ENCODE measurements at places on chromosomes 1 and 21. TPM values are rescaled to one million over a fixed set of nuclear protein-coding genes. Genes with fewer than 3 reads are reported as not detected.

The NTNG1 gene
- total RNA-seq: not detected

The TDRD10 gene
- not detected for total RNA-seq

The DISC1 gene
- 11.2 TPM for total RNA-seq

The SLC44A5 gene
- total RNA-seq: 0.79 TPM

The LAMB3 gene
- 0.96 TPM for total RNA-seq

The RGL1 gene
- 2.7 TPM for total RNA-seq

The KRTAP11-1 gene
- not detected for total RNA-seq

The MRTO4 gene
- total RNA-seq: 24.8 TPM

The SPRR1A gene
- total RNA-seq: not detected

The GJA8 gene
- total RNA-seq: not detected

The CYP4X1 gene
- not detected for total RNA-seq

The MX1 gene
- total RNA-seq: 609 TPM

The AKR7A2 gene
- 49.6 TPM for total RNA-seq

The ADCY10 gene
- total RNA-seq: 0.42 TPM

The DHRS3 gene
- total RNA-seq: 109 TPM

The CLDN17 gene
- total RNA-seq: not detected

The EFNA4 gene
- 7.9 TPM for total RNA-seq

The CLDN14 gene
- not detected for total RNA-seq

The FUCA1 gene
- 17.2 TPM for total RNA-seq

The ITGB2 gene
- total RNA-seq: 416 TPM

The PTBP2 gene
- total RNA-seq: 18.2 TPM

The DNAJC28 gene
- total RNA-seq: 1.5 TPM

The C1orf115 gene
- 0.28 TPM for total RNA-seq

The TMEM51 gene
- total RNA-seq: 0.57 TPM

The B3GALNT2 gene
- 10.6 TPM for total RNA-seq

The AMIGO1 gene
- 9.4 TPM for total RNA-seq

The VSIG8 gene
- total RNA-seq: not detected

The WNT2B gene
- total RNA-seq: 0.34 TPM

The AMPD1 gene
- total RNA-seq: not detected

The FLG2 gene
- not detected for total RNA-seq

The NGF gene
- not detected for total RNA-seq

The JMJD4 gene
- 20.4 TPM for total RNA-seq

The CLCA2 gene
- total RNA-seq: not detected

The RNF186 gene
- total RNA-seq: not detected

The PLA2G2A gene
- not detected for total RNA-seq

The APOBEC4 gene
- total RNA-seq: not detected

The TENT5C gene
- total RNA-seq: 18.8 TPM

The DYNLT5 gene
- not detected for total RNA-seq

The TMED5 gene
- total RNA-seq: 48.2 TPM

The OR14K1 gene
- not detected for total RNA-seq

The VASH2 gene
- total RNA-seq: not detected

The TRIM17 gene
- 3.4 TPM for total RNA-seq

The SEC16B gene
- total RNA-seq: 0.26 TPM

The CD1C gene
- total RNA-seq: not detected

The TMEM39B gene
- total RNA-seq: 28.4 TPM

The LAPTM5 gene
- 474 TPM for total RNA-seq

The PLA2G2D gene
- total RNA-seq: not detected

The OR2T33 gene
- total RNA-seq: not detected

The LIN28A gene
- not detected for total RNA-seq

Measured in activated naive CD8-positive, alpha-beta T cell treated with anti-CD3 and anti-CD28 coated beads, Interleukin-2, amount 10 ng/mL, durations not matched to agents 7 days and 5 days (primary cell).